Neuronal stem cell (in vitro differentiated cells): ENCODE measurements at places on chromosomes 6 and 20.

DNA sequence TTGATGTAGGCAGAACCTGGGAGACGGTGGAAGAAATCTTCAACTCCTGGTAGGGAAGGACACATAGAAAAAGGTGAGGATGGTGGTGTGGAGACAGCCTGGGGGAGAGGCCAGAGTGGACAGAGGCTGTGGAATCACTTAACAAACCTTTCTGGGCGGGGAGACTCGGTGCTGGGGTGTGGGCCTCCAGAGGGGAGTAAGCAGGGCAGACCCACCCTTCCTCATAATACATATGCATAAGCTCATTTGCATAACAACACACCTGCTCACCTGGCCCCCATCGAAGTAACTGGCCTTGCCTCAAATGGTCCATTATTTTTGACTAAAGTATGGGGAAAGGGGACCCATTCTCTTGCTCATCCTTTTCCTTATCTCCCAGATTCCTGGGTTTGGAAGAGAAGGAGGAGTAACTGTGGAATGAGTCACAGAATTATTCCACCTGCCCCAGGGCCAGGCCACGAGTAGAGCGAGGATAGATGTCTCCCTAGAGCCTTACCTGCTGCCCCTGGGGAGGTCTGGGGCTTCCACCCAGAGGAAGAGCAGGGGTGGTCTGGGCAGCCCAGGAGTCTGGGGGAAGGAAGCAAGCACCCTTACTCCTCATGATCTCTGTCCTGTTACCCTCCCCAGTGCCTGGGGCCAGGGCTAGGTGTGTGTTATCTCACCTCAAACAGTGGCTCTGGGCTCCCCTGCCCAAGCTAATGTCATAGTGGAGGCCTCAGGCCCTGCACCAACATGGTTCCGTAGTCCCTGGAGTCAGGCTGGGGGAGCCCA lies 10.7 kb upstream of the VEGFA start:
- DNase-seq, result no peak

DNA sequence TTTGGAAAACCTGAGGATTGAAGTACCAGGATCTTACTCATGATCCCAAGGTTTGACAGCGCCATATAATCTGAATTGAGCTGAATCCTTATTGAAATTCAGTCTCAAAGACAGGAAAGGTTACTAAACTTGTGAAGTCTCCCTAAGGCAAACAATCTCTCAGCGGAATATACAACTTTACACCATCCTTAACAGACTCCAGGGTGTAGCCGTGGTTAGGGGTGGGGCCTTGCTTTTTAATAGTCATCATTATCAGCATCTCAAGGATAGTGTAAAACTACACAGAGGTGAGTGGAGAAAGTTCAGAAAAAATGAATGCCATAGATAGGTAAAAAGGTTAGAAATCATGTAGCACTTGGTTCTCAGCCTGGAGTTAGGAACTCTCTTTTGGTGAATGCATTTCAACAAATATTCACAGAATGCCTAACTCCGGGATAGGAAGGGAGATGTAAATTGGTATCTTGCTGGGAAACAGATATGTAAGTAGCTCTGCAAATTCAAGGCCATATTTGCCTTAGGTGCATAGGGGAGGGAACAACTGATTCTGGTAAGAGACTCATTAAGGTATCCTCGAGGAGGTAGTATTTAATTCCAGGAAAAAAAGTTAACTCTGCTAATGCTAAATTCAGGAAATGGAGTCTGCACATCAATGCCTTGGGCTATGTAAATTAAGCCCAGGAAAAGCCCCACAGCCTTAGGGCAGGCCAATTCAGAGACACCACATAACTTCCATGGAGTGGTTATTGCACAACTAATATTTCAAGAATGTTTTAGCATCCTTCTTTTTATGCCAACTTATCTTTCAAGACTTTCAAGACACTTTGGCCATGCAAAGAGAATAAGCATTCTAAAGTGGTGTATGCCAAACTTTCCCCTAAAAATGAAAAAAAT lies 61.6 kb downstream of the SNAP25 start:
- DNase-seq, result no peak

- no peak for DNase-seq
Measured at GRCh38 chr6:138797806-138798446, 2.0 kb downstream of the ECT2L start.

DNA sequence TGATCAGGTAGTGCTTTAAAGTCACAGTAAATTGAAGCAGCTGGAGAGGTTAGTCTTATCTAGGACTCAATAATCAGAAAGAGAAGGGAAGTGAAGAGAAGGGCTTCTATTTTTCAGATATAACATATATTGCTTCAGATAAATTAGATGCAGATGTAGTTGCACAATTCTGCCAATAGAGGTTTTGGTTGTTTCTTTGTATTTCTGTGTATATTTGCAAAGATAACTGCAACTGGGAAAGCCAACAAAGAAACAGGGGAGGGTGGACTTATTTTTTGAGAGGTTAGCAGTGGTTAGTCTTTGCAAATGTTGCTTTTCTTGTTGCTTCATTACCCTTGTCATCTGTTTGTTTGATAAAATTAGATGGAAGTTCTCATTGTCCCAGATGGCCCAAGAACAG lies 106.6 kb downstream of the ADGRG6 start:
- no peak for DNase-seq

- no peak for DNase-seq
Measured at GRCh38 chr6:15876406-15876805, 213.6 kb upstream of the DTNBP1 start.

GRCh38 chr6:136398453-136398852 lies 108.8 kb upstream of the BCLAF1 start:
- DNase-seq, result no peak
